ENCODE measurements at places on chromosomes 7 and 10.

- DNase-seq = no peak
Measured at GRCh38 chr7:71198887-71199286, 66.9 kb downstream of the GALNT17 start.

DNA sequence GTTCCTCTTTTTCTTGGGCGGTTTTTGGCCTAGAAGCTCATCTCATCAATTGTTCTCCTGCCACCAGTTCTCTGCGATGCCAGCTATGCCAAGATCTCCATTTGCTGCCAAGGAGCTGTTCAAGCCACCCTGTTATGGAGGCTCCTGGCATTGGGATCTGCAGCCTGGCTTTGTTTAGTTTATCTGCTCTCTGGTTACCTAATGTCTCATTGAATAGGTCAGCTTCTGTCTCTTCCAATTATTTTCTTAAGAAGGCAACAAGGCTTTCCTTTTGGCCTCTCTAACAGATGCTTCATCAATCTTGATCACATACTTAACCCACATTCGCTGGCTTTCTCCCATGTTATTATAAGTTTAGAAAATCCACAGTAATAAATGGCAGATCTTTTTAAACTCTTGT lies 20.6 kb upstream of the SDK1 start:
- no peak for DNase-seq

DNA sequence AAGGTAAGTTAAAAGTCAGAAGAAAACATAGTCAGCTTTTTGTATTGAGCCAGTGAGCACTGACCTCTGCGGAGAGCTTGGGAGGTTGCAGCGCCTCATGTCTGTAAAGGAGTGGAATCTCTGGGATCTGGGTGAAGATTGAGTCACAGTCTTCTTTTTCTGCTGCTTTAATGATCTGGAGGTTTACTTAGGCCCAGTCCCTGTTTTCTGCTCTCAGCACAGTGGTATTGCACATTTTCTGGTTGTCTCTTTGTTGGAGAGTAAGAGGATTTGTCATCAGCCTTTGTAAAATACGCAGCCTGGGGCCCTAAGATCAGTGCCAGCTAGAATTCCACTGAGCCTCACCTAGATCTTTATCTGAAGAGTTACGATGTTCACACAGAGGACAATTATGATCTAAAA lies 58.3 kb upstream of the GJD4 start:
- DNase-seq = no peak

- no peak for DNase-seq
Measured at GRCh38 chr10:78000956-78001472, 28.3 kb downstream of the POLR3A start.

DNA sequence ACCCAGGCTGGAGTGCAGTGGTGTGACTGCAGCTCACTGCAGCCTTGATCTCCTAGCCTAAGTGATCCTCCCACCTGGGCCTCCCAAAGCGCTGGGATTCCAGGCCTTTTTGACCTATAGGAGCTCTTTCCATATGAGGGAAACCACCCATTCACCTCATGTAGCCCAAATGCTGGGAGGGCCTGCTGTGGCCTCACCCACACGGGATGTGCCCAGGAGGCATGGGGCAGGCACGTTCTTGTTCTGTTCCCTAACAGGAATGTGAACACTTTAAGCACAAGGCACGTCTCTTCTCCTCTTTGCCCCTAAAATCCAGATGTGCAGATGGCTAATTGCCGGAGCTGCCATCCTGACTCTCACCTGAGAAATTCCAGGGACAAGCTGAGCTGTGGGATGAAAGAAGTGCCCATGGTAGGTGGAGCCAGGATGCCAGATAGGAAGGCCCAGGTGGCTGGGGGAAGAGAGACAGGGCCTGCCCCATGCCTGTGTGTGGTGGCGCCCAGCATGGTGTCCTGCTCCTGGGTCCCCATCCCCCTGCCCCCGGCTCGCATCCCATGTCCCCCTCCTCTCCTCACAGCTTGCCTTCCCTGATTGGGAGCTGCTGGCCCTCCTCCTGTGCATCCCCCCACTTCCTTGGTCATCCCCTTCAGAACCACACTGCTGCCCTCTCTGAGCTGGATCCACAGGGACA lies 17.3 kb downstream of the CAMK2B start:
- no peak for DNase-seq

GRCh38 chr10:121889212-121889611 lies 38.6 kb downstream of the ATE1 start:
- DNase-seq = no peak

- no peak for DNase-seq
Measured at GRCh38 chr7:84675633-84676034, 481.0 kb upstream of the SEMA3A start.

DNA sequence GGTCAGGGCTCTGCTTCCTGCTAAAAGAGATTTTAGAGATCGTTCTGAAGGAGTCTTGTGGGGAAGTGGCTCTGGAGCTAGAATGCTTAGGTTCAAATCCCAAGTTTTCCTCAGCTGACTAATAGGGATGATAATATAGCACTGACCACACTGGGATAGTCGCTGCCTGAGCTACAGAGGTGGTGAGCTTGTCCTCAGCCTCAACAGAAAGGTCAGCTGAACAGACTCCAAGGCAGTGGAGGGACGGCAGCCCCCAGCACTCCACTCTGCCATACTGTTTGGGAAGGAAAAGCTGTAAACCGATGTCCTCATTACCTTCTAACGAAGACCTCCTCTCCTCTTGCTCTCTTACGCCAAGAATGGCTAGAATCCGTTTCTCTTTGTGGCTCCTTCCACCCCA lies 36.2 kb downstream of the KAT6B start:
- DNase-seq = no peak

GRCh38 chr7:148572067-148572522 lies 18.5 kb upstream of the C7orf33 start:
- DNase-seq = no peak

Data from activated T-helper 1 cell treated with anti-CD3 and anti-CD28 coated beads, Interleukin-12 subunit alpha, Interleukin-12 subunit beta, Interleukin-2, Interleukin-4 antibody, amounts not matched to agents 30 ng/mL and 10 ng/mL and 1 ng/mL, durations not matched to agents 14 hours and 24 hours and 36 hours (primary cell).